CD4-positive, alpha-beta T cell (primary cell): ENCODE measurements at places on chromosomes 4 and X. TPM values are rescaled to one million over a fixed set of nuclear protein-coding genes. Genes with fewer than 3 reads are reported as not detected.

Gene EXOC1
- 15.2 TPM for total RNA-seq

Gene NPY1R
- not detected for total RNA-seq

Gene ARHGEF38
- total RNA-seq = not detected

Gene HS3ST1
- total RNA-seq = not detected

Gene PITX2
- total RNA-seq = not detected

Gene NEXMIF
- 0.74 TPM for total RNA-seq

Gene TRIM61
- 0.47 TPM for total RNA-seq
